ENCODE measurements at places on chromosomes 4 and X.

GRCh38 chrX:19799319-19800182 is 87.8 kb downstream of the SH3KBP1 start:
- no peak for DNase-seq

GRCh38 chr4:36665985-36666527 is 384.6 kb downstream of the DTHD1 start:
- DNase-seq: no peak

DNA sequence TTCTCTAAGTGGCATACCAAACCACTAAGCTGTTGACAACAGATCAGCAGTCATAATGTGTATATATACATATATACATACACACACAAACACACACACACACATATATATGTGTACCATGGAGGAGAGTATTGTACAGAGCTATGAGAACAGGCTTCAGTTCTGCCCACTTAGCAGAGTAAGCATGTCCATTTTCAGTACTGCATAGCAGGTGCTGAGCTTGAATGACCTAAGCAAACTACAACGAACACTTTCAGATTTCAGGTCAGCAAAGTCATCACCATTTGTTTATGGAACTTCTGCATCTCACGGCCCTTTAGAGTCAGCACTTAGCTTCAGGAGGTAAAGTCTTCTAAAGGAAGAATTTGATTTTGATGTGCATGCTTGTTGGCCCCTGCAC is 735.8 kb upstream of the ATOH1 start:
- DNase-seq: no peak

DNA sequence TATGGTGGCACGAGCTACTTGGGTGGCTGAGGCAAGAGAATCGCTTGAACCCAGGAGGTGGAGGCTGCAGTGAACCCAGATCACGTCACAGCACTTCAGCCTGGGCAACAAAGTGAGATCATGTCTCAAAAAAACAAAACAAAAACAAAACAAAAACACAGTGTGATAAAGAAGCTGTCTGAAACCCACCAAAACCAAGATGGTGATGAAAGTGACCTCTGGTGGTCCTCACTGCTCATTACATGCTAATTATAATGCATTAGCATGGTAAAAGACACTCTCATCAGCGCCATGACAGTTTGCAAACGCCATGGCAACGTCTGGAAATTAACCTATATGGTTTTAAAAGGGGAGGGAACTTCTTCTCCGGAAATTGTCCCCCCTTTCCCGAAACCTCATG is 29.4 kb upstream of the OPHN1 start:
- DNase-seq: no peak

DNA sequence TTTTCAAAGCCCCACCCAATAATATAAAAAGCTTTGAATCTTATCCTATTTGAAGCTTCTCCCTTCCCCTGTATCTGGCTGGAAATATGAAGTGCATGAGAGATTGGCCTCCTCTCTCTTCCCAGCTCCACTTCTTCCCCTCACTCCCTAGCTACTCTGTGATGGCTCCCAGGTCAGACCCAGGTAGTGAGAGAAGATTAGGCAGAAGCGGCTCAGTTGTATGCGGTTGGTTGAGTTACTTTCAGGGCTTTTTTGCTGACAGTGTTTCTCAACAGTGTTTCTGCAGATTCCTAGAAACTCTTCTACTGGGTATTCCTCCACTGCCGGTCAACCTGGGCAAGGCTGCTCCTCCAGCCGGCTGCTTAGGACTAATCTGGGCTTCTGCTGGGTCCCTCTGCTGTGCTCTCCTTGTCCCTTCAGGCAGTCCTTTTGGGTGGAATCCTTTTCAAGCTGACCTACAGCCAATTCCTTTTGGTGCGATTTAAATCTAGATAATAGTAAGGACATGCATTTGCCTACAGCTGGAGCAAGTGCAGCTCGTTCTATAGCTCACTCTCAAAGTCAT is 87.4 kb upstream of the SLC7A11 start:
- no peak for DNase-seq

DNA sequence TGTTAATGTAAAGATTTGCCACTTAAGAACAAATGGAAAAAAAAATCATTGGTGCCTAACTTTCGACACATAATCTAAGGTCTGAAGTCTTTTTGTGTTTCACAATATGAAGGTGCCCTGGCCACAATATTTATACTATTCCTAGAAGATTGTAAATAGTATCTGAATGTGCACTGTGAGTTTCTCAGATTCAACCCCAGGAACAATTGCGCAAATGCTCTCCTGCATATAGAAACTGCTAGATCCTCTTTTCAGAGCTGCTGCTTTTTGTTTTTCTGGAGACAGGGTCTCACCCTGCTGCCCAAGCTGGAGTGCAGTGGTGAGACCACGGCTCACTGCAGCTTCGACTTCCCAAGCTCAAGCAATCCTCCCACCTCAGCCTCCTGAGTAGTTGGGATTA is 480.1 kb upstream of the FTHL17 start:
- no peak for DNase-seq

DNA sequence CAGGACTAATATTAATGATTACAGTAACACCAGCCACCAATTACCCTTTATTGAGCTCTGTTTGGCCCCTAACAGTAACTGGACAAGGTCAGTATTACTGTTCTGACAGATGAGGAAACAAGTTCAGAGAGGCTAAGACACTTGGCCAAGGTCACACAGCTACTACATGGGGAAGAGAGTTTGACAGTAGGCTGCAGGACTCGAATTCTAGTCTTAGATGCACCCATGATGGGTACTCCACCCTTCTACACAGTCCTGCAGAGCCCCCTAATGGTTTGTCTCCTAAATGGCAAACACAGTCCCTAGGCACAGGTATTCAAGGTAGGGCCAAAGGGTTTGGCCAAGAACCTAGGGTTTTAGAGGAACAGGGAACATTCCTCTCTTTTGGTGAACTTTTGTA is 93.9 kb downstream of the NSUN7 start:
- DNase-seq: no peak

GRCh38 chr4:74067586-74067985 is 29.1 kb upstream of the CXCL3 start:
- DNase-seq: no peak

GRCh38 chr4:152359208-152360044 is 176.5 kb downstream of the FBXW7 start:
- no peak for DNase-seq

DNA sequence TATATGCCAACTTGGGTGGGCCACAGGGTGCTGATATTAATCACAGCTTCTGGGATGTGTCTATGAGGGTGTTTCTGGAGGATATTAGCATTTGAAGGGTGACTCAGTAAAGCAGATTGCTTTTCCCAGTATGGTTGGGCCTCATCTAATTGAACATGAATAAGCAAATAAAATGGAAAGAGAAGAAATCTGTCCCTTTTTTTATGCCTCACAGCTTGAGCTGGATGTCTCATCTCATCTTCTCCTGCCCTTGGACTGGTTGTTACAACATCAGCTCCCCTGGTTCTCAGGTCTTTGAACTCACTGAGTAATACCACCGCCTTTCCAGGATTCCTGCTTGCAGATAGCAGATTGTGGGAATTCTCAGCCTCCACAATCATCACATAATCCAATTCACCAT is 1149.2 kb downstream of the PCDH18 start:
- DNase-seq: no peak

DNA sequence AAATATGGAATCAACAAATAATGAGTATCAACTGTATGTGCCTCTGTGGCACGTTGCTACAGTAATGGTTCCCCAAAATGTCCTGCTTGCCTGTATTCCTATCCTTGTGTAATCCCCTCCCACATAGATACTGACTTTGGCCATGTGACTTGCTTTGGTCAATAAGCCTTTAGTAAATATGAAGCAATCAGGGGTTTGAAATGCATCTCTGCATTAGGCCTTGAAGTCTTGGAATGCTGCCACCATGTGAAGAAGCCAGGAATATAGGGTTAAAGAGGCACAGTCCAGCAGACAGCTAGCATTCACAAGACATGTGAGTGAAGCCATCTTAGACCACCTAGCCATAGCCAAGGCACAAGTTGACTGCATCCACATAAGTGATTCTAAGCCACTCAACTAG is 190.9 kb downstream of the GABRB1 start:
- DNase-seq: no peak

DNA sequence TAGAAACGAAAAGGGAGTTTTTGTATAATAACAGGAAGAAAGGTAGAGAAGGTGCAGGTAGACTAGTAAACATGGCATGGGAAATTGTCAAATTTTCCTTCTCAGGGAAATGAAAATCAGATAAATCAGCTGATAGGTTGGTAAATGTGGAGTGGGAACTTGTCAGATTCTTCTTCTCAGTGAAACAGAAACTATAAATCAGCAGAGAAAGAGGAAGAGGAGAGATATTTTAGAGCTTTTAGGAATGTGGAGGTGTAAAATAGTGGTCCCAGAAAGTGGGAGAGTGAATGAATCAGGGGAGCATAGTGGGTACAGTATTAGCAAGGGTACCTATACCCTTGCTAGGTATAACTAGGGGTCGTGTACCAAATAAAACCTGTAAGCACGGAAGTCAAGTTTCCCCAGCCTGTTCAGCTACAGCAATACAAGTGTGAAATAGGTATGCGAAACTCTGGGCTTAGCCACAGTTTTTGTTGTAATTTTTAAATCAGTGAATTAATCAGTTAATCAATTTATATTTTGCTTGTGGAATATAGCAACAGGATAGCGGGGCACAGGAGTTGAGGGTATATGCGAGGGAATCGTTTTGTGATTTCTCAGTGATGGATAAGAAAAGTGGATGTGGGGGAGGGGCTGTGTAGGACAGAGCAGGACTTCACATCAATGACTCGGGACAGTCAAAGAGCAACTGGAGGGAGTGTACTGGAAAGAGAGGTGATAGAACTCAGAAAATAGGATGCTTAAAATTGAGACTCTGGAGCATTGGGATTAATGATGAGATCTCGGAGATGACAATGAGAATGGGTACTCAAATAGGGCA is 561.5 kb downstream of the INPP4B start:
- DNase-seq: no peak

GRCh38 chr4:89373394-89373793 is 65.8 kb upstream of the GPRIN3 start:
- DNase-seq: no peak

DNA sequence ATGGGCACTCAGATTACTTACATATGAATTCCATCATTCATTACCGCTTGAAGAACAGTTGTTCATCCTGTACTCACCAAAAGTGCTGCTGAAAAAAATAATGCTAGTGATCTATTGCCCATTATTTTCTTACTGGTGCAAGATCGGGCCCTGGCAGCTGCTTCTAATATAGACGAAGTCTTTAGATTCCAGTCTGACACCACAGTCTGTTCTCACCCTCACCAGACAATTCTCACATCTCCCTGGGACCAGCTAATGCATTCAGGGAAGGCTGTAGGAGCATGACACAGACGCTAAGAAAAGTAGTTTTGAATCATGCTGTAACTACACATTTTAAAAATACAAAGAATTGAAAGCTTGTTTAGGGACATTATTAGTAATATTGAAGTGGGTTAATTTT is 13.8 kb downstream of the GEMIN8 start:
- no peak for DNase-seq

- DNase-seq: no peak
These were observed 2271.5 kb downstream of the PCDH7 start for GRCh38 chr4:32991663-32992062.

DNA sequence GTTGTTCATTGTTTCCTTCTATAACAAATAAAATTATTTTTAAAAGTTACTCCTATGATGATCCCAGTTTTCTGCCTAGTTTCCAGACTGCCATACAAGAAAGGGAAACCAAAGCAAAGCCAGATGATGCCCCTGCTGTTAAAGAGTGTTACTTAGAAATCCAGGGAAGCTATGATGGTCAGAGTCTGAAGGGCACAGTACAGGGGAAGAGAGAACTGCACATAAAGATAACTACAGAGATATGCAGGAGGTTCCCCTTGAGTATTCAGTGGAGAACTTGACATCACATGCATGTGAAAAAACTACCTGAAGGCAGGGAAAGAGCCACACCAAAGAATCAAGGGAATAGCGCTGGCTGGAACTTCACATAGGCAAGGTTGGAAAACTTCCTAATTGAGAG is 494.2 kb upstream of the FSTL5 start:
- no peak for DNase-seq

GRCh38 chr4:132540797-132541196 is 608.3 kb upstream of the PCDH10 start:
- no peak for DNase-seq

DNA sequence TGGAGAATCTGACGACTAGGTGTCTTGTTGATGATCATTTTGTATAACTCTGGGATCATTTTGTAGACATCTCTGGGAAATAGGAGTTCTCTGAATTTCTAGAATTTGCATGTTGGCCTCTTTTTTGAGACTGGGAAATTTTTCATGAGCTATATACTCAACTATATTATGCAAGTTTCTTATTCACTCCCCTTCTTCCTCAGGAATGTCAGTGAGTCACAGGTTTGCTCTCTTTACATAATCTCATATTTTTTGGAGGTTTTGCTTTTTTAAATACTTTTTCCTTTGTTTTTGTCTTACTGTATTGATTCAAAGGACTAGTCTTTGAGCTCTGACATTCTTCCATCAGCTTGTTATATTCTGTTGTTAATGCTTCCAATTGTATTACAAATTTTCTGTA is 1324.2 kb downstream of the TECRL start:
- no peak for DNase-seq

GRCh38 chr4:18442957-18443356 is 421.4 kb upstream of the LCORL start:
- no peak for DNase-seq

GRCh38 chrX:155767876-155768769 is 113.0 kb upstream of the VAMP7 start:
- DNase-seq: no peak

DNA sequence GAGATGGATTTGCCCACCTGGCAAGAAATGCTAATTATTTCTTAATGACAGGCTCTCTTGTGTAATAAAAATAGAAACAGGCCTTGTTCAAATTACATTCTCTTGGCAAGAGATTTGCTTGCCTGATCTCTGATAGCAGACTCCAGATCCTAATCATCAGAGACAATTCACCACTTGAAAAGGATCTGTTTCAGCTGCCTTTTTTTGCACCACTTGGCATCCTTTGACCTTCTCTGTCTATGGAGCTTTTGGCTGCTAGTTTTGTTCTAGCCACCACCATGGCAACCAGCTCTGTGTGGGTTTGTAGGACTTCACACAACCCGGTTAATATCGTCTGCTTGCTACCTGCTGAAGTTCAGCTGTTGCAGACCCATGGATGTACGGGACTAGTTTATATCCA is 241.1 kb upstream of the TLL1 start:
- DNase-seq: no peak

GRCh38 chr4:141702472-141703182 is 66.2 kb downstream of the IL15 start:
- no peak for DNase-seq

DNA sequence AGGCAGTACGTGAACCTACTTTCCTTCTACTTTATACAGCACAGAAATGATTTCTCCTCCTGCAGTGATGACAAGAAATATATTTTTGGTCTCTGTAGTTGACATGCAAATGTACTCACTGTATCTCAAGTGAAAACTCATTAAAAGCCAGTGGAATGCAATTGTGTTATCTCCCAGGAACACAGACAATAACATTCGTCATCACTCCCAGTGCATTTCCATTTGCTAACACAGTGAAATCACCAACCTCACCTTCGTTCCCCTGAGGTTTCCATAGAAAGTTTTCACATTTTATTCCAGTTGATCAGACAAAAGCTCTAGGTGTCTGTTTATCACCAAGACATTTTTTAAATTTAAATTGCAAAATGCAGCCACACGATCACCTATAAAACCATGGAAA is 2.5 kb upstream of the SPANXD start:
- no peak for DNase-seq

GRCh38 chrX:72465889-72466288 is 106.8 kb downstream of the HDAC8 start:
- DNase-seq: no peak

All from stimulated activated CD4-positive, alpha-beta T cell treated with anti-CD3 and anti-CD28 coated beads, Interleukin-15, amount 100 ng/mL, for 1 hour (primary cell).